ENCODE measurements at places on chromosomes 12 and 14. TPM values are rescaled to one million over a fixed set of nuclear protein-coding genes. Genes with fewer than 3 reads are reported as not detected.

Gene POTEM
- not detected for total RNA-seq

Gene OVCH1
- not detected for total RNA-seq

Gene RPGRIP1
- not detected for total RNA-seq

Gene BEGAIN
- 1.8 TPM for total RNA-seq

Gene KLRC3
- total RNA-seq, result 0.13 TPM

Gene KRT7
- total RNA-seq, result 67.6 TPM

Gene RASAL1
- 4.9 TPM for total RNA-seq

Gene JPH4
- total RNA-seq, result not detected

Gene TMEM119
- 2.7 TPM for total RNA-seq

Gene SERPINA12
- not detected for total RNA-seq

Gene ADAM21
- under 0.01 TPM for total RNA-seq

Gene PCED1B
- 2.1 TPM for total RNA-seq

Gene ZFP36L1
- total RNA-seq, result 276 TPM

Gene ARF6
- 76.8 TPM for total RNA-seq

Gene CFAP54
- 0.38 TPM for total RNA-seq

Gene AICDA
- not detected for total RNA-seq

Gene PLEKHD1
- total RNA-seq, result under 0.01 TPM

Gene GRIN2B
- total RNA-seq, result not detected

Gene GDF3
- total RNA-seq, result not detected

Gene TMEM106C
- 70.7 TPM for total RNA-seq

Gene FOXG1
- total RNA-seq, result not detected

Gene SMCO2
- total RNA-seq, result not detected

Gene HCAR2
- 0.13 TPM for total RNA-seq

Gene A2ML1
- total RNA-seq, result not detected

Gene OASL
- total RNA-seq, result 0.25 TPM

All from mesangial cell (primary cell).